ENCODE measurements at places on chromosomes 1 and 21.

GRCh38 chr21:25496825-25497482, 110.3 kb downstream of the MRPL39 start:
- no peak for DNase-seq

DNA sequence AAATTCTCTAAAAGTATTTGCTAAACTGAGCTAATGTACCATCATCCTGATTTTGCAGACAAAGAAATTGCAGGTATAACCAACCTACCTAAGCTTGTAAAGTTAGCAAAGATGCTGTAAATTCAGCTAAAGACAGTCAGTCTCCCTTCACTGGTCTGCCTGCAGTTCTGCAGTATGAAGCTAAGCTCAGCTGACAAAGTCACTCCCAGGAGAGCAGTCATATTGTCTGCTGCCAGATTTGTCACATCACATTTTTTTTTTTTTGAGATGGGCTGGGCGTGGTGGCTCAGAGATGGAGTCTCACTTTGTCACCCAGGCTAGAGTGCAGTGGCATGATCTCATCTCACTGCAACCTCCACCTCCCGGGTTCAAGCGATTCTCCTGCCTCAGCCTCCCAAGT, 8.9 kb upstream of the CMPK1 start:
- no peak for DNase-seq

GRCh38 chr1:179857009-179857408, 20.6 kb downstream of the TOR1AIP2 start:
- DNase-seq, result no peak

GRCh38 chr1:173333581-173333980, 126.5 kb upstream of the TNFSF4 start:
- DNase-seq, result no peak

- DNase-seq, result no peak
These were observed 1.1 kb downstream of the KLHDC9 start for GRCh38 chr1:161099090-161099802.
